ENCODE measurements at places on chromosomes 4 and X.

DNA sequence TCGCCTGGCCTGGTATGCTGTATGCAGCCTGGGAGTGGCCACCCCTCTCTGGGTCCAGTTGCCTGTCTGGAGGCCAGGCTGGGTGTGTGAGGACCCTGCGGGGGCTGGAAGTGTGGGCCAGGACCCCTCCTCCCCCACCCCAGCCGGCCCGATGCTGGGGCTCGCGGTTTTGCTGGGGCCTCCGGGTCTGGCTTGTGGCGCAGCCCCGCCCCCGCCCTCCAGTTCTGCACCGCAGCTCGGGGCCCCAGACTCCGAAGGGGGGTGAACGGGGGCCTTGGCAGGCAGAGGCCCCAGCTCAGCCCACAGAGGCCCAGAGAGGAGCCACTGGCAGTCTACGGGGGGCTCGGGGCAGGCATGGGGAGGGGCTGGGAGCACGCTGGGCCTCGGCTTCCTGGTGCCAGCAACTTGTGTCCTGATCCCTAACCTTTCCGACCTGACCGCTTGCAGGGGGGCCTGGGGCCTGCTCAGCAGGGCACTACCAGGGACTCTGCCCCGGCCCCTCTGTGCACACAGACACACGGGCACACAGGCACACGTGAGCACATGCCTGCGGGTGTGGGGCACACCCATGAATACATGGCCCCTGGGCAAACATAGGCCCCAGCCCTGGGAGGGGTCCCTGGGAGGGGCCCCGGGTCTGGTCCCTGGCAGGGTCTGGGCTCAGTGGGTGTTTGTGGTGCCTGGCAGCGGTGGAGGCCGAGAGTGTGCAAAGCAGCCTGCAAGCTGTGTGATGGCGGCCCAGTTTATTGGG is 21.4 kb upstream of the FGFR3 start:
- DNase-seq: no peak

GRCh38 chrX:153297376-153297775 is 24.2 kb downstream of the PNMA6F start:
- no peak for DNase-seq

- DNase-seq: no peak
These were observed 15.1 kb downstream of the CSF2RA start for GRCh38 chrX:1283741-1284140.

GRCh38 chrX:105882581-105883275 is 60.4 kb downstream of the NRK start:
- peak; percentile 1 for DNase-seq

- no peak for DNase-seq
These were observed 529.7 kb upstream of the BOD1L1 start for GRCh38 chr4:14157262-14157661.

GRCh38 chr4:117623326-117623725 is 411.0 kb upstream of the NDST3 start:
- DNase-seq: no peak

DNA sequence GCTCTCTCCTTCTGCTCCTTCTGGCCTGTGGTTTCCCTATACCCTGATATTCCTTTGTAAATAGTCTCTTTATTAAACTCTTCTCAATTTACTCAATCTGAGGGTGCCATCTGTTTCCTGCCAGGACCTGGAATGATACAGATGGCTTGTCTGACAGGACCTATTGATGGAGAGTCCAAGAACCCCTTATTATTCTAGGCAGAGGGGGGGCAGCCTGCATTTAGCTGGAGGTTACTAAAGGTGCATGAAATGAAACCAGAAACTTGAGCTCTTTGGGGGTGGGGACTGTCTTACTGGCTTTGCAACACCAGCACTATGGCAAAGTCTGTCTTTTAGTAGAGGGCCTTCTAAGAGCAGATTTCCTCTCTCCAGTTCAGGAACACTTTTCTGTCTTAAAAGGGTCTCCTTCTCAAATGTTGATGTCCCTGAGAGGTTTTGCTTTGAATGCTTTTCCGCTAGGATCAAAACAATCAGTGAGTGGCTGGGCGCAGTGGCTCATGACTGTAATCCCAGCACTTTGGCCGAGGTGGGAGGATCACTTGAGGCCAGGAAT is 162.5 kb upstream of the MED14 start:
- peak; percentile 63 for DNase-seq

DNA sequence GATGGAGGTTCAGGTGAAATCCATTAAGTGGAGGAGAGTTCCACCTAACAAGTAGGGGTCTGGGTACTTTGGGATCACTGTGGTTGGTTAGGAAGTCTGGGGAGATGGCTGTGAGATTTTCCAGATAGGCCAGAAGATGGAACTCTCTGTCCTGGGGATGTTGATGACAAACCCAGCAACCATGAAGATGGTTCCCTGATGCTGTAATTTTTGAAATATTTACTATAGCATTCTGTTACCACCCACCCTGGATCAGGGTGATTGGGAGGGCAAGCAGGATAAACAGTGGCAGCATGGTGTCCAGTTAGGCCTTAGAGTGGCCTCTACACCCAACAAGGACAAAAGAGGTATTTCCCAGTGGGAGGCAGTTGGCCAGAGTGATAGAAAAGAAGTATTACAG is 15.9 kb upstream of the NELFA start:
- no peak for DNase-seq

DNA sequence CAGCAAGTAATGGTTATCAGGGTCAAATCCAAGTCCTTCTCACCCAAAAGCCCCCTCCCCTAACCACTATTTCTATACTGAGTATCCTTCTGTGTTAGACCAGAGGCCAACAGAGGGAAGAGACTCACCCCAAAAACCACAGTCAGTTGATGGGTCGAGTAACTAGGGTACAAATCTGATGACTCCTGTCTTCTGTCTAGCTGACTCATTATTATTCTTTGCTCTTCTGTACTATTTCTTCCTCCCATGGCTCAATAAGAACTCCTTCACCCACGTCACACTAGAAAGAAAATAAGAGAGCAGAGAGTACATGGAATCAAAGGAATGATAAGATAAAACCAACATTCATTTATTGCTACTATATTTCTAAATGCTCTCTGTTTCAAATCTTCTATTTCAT is 2.0 kb downstream of the RAB40A start:
- DNase-seq: no peak

GRCh38 chrX:39731735-39732134 is 366.0 kb downstream of the BCOR start:
- no peak for DNase-seq

DNA sequence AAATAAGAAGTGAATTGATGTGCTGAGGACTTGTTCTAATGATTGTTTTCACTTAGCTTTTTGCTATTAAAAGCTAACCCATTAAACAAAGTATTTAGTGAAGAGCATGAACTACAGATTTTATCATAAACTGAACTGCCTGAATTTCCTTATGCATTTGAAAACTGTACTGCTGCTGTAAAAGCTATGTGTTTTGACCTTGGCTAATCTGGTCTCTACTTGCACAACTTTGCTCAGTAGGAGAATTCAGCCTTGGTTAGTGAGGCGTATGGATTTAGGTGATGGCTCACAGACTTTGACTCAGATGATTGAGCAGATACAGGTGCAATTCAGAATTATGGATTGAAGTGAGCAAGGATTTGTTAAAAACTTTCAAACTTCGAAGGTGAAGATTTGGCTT is 38.7 kb upstream of the FAT1 start:
- DNase-seq: no peak

DNA sequence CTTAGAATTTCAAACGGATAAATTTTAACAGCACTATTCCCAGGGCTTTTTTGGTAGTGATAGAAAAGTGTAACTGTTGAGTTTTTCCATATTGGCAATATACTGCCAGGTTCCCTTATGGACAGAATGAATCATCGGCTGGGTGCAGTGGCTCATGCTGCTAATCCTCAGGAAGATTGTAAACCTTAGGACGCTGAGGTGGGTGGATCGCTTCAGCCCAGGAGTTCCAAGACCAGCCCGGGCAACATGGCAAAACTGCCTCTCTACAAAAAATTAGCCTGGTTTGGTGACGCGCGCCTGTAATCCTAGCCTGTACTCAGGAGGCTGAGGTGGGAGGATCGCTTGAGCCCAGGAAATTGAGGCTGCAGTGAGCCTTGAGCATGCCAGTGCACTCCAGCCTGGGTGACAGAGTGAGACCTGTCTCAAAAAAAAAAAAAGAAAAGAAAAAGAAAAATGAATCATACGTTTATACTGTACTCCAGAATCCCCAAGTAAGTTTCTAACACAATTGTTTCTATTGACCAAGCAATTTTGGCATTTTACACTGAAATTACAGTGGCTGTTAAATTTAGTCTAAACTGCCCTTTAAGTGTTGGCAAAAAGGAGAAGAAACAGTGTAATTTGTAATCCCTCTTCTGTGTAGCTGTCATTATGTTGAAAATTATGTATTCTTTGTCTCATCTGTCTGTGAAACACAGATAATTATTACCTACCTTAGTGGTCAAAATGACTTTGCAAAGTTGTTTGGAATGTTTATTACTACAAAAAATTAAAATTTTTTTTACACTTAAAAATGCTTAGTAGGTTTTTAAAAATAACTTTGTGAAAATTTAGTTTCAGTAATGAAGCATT is 1.8 kb downstream of the SLC30A9 start:
- DNase-seq: no peak

DNA sequence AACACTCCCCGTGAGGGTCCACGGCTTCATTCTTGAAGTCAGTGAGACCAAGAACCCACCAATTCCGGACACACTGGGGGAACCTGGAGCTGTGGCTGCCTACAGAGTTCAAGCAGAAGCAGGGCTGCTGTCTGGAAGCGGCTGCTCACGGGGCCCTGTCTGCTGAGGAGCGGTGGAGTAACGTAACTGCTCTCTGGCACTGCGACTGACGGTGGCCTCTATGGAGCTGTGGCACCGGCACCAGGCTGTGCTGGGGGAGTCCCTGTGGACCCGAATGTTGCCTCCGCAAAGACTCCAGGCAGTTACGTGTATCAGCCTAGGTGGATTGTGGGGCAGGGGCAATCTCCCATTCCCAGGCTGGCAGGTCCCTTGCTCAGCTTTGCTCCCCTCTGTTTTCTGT is 703.3 kb upstream of the FRG1 start:
- no peak for DNase-seq

- DNase-seq: no peak
These were observed 12.0 kb downstream of the C4orf54 start for GRCh38 chr4:99645638-99646037.

- no peak for DNase-seq
These were observed 543.5 kb downstream of the PDHA2 start for GRCh38 chr4:96383349-96383748.

- no peak for DNase-seq
These were observed 46.1 kb upstream of the BMPR1B start for GRCh38 chr4:94711635-94712034.

GRCh38 chrX:120474085-120474484 is 5.0 kb upstream of the LAMP2 start:
- DNase-seq: no peak

- no peak for DNase-seq
These were observed 253.5 kb upstream of the GATB start for GRCh38 chr4:152014280-152014679.

- DNase-seq: no peak
These were observed 46.3 kb downstream of the ATP10D start for GRCh38 chr4:47531241-47531953.

- no peak for DNase-seq
These were observed 9.0 kb upstream of the HNRNPD start for GRCh38 chr4:82382751-82383150.

DNA sequence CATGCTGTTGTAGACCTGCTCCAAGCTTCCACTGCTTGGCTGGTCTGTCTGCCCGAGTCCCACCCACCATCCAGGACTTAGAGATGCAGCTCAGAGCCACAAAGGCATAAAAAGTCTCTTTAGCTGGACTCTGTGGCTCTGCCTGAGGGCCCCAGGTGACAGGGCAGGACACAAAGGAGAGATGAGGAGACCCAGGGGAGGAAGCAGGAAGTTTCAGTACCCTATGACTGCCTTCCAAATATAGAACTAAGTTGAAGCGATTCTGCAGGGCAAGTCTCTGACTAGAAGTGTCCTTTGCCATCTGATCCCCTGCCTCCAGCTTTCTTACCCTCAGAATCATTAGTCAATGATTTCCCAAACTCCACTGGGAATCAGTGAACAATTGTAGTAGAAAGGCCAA is 11.2 kb upstream of the CXCR3 start:
- DNase-seq: no peak

DNA sequence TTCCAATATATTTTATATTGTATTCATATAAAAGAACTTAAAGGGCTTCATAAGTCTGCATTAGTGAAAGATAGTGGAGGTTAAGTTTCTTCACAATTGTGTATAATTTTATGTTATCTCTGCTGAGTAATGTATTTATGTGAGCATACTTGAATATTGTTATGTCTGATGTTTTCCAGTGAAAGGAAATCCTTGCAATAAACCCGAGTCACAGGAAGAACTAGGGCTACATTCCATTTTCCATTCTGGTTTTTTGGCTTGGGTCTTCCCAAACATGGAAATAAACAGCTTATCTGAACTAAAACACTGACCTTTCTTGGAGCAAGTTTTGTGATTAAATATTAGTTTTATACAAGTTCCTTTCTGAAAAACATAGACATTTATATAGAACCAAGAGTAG is 231.3 kb upstream of the GPRIN3 start:
- no peak for DNase-seq

DNA sequence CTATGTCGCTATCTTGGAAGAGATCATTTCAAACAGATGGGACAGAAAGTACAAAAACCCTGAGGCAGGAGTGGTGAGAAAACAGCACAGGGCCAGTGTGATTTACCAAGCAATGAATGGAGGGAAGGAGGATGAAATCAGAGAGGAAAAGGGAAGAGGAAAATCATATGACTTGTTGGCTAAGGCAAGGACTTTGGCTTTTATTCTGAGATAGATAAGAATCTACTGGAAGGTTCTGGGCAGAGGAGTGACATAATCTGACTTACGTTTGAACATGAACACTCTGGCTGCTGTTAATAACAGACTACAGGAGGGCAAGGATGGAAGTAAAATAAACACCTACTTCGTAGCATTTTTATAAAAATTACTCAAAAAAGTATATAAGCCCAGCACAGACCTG is 207.8 kb upstream of the SLC7A11 start:
- DNase-seq: no peak

GRCh38 chr4:41072021-41072777 is 142.1 kb downstream of the APBB2 start:
- DNase-seq: peak; percentile 16

DNA sequence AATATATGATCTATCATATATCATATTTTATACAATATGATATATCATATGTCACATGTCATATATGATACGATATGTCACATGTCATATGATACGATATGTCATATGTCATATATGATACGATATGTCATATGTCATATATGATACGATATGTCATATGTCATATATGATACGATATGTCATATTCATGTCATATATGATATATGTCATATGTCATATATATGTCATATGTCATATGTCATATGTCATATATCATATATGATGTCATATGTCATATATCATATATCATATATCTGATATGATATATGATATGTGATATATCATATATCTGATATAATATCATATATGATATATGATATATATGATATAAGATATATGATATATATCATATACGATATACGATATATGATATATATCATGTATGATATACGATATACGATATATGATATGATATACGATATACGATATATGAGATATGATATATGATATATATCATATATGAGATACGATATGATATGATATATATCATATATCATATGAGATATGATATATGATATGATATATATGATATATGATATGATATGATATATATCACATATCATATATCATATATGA is 122.3 kb upstream of the USP9X start:
- no peak for DNase-seq

All from NCI-H1092 treated with DMSO at 0.1 percent for 48 hours (cell line).